GM19239 (cell line): ENCODE measurements at places on chromosomes 11 and 22.

DNA sequence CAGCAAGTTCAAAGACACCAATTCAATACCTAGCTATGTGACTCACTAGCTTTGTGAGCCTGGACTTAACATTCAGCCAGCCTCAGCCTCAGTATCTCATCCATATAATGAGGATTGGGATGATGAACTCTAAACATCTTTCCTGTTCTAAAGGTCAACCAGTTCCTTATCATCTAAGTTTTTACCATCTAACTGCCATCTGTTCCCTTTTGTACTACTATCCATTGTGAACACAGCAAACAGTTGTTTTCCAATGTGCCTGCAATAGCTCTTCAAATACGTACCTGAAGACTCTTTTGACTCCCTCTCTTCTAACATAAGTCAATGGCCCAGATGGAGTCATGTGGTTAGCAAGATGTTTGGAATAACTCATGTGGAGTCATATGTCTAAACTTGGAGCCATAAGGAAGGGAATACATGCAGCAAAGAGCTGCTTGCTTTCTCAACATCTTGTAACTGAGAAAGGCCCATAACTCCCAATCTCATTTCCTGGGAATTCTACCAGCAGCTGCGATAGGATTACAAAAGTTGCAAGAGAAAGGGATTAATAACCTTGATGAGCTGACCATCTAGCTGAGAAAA is 19.4 kb downstream of the SYTL2 start:
- no peak for DNase-seq

- DNase-seq = no peak
Measured at GRCh38 chr11:70005107-70005818, 72.9 kb upstream of the ANO1 start.

DNA sequence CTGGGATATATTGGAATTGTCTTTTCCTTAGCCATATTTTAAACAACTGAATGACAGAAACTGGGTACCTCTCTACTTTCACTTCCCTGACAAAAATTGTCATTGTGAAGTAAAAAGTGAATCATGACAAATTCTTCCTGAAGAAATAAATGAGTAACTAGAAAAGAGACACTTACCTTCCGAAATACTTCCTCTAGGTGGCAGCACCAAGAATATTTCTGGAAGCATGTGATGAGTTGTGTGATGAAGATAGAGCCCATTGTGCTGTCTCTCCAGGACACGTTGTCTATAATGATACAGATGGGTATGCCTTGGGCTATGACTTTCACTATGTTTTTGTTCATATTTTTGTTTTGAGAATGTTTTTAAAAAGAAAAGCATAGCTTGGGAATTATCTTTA is 21.5 kb downstream of the CASP4 start:
- DNase-seq = no peak

DNA sequence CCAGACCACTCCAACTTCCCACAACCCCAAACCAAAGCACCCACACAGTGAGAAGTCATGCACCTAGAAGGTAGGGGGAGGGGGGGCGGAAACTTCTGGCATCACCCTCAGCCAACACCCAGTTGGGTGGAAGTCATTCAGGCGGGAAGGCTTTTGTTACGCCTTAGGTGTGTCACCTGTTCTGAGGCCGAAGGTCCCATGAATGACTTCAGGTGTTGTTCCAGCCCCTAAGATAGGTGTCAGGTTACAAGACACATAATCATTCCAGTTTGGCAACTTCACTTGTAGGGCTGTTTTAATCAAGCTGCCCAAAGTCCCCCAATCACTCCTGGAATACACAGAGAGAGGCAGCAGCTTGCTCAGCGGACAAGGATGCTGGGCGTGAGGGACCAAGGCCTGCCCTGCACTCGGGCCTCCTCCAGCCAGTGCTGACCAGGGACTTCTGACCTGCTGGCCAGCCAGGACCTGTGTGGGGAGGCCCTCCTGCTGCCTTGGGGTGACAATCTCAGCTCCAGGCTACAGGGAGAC is at the start of gene TMPRSS4:
TSS of gene TMPRSS4 (plus strand) at position 325 of the 528 bp plus-strand sequence. CDS start 225 bp downstream, outside the sequence.
- no peak for DNase-seq

- no peak for DNase-seq
Measured at GRCh38 chr11:57597461-57597915, at the start of gene SERPING1. Gene SERPING1 (plus strand): TSS chr11:57597685. CDS start chr11:57598271, 586 bp downstream.

- no peak for DNase-seq
Measured at GRCh38 chr11:80297858-80298632, 857.2 kb upstream of the TENM4 start.

GRCh38 chr22:26981541-26981940 is 324.2 kb downstream of the MIAT start:
- no peak for DNase-seq

DNA sequence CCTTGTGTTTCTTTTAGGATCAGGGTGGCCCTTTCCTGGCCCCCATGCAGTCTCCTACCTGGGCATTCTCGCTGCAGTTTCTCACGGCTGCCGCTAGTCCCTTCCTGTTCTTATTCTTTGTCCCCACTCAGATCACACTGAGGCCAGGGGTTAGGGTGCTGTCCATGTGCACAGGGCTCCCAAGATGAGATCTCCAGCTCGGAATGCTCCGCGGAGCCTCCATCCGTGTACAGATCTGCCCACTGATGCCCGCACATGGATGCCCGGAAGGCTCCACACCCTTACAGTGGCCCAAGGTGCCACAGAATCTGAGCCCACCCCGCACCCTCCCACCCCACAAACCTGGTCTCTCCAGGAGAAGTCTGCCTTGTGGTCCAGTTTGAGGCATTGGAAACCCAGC is 457.3 kb downstream of the TBC1D22A start:
- DNase-seq = no peak

DNA sequence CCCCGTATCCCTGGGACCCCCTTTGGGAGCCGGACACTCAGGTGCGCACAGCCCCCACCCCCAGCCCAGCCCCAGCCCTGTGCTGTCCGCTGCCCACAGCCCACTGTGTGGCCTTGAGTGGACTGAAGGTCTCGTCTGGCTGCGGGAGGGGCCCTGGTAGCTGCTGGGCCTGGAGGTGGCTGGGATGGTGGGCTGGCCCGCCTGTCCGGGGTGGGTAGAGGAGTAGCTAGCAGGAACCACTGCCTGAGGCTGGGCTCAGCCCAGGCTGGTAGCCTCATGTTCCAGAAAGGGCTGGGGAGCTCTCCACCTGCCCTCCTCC is 4.6 kb upstream of the MUC6 start:
- DNase-seq = no peak

GRCh38 chr22:46908641-46909107 is 146.2 kb downstream of the TBC1D22A start:
- no peak for DNase-seq

DNA sequence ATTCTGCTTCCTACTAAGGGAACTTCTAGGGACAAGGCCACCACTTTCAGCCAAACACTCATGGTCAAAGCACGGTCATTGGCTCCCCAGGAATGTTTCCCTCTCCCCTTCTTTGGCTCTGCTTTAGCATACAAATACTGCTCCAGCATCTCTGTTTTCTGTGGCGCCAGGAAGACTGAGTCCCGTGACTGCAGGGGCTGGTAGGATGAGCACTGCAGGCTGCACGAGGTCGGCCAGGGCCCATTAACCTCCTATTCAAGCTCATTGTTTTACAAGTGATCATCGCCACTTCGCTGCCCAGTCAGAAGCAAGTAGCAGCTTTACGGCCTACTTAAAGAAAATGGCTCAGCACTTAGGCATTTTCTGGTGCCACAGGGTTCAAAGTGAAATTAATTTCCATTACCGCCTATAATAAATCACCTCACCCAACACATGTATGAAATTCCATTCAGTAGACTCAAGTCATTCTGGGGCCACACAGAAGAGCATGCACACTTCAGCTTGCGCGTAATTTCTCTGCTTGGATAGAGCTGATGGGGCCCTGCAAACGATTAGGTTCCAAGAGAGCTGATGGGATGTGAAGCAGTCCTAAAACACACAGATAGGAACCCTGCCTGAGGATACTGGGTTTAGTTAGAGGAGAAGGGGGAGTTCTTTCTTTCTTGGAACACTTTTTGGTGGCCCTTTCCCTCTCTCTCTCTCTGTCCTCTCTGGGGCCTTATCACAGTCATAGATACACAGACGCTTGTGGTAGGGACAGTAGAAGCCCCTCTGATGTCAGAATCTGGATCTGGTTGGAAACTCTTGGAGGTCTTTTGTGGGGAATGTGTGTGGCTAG is 173.7 kb downstream of the KIF18A start:
- DNase-seq = no peak

DNA sequence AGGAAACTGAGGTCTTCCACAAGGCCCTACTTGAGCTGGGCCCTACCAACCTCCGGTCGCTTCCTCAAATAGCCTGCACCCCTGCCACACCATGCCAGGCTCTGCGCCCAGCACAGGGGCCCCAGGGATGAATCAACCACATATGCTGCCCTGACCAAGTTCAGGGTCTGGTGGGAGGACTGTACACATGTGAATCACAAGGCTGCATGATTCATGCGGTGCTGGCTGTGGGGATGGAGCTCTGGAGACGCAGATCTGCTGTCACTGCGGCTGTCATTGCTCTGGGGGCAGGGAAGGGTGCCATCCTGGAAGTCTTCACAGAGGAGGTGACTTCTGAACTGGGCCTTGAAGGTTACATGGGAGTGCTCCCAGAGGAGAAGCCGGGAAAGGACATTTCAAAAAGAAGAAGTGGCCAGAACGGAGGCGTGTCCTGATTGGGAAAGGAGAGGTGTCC is 21.5 kb downstream of the CYTH4 start:
- DNase-seq = no peak

GRCh38 chr22:24502541-24502940 is 7.4 kb downstream of the UPB1 start:
- no peak for DNase-seq

DNA sequence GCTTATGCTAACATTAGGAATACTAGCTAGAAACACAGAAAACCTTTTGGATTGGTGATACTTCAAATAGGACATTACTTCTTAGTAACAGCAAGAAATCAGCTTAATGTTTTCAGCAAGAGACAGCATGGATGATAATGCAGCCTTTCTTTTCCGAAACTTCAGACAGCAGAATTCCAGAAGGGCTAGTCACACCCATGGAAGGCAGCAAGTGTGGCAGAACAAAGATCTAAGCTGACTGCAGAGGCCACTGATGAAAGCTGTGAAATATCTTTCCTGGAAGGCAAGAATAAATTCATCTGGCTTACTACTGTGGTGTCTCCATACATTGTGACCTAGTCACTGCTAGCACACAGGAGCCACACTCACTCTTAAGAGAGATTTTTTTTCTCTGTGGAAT is 100.3 kb downstream of the CCDC83 start:
- no peak for DNase-seq

GRCh38 chr11:18463439-18463838 is 7.8 kb downstream of the LDHAL6A start:
- DNase-seq = no peak

DNA sequence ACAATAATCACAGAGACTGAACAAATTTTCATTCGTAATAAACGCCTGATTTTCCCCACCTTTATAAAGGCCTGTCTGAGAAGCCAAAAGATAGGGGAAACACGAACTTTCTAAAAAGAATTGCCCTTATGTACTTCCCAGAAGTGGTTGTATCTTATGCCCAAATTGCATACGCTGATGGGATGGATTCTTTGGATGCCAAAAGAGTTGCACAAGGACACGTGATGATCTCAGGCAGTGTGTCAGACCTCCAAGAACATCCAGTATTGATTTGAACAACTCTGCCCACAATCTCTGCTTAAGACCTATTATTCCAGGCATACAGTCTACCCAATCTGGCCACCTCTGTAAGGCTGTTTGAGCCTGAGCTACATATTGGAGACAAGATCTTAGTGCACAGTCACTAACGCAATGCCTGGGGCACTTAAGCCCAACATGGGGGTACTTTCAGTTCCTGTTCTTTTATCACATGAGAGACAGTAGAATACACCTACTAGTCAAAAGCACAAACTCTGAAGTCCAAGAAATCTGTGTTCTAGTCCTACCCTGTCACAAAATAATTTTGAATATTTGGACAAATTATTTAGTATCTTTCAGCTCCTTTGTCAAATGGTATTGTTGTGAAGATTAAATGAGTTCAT is 38.9 kb downstream of the OR10A6 start:
- DNase-seq = no peak

DNA sequence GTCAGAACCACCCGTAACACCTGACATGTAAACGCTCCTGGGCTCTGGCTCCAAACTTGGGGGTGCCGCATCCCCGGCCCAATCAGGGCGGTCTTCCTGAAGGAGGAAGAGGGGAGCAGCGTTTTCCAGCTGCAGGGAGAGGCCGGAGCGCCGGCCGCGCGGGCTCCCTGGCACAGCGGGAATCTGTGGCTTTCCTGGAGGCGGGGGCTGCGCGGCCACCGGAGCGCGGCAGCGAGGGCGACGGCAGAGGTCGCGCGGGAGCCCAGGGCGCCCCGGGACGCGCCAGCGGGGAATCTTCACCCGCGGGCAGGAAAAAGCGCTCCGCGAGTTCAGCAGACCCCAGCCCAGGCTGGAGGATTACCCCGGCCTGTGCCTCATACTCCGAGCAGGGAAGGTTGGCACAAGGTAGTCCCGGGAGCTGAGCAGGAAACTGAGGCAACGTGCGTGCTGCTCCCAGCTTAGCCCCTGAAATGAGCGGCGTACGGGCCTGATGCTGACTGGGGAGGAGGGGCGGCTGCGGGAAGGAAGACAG is 600 bp upstream of the ESAM start:
- DNase-seq = no peak

GRCh38 chr11:134510233-134511040 is 98.4 kb upstream of the B3GAT1 start:
- DNase-seq = no peak

DNA sequence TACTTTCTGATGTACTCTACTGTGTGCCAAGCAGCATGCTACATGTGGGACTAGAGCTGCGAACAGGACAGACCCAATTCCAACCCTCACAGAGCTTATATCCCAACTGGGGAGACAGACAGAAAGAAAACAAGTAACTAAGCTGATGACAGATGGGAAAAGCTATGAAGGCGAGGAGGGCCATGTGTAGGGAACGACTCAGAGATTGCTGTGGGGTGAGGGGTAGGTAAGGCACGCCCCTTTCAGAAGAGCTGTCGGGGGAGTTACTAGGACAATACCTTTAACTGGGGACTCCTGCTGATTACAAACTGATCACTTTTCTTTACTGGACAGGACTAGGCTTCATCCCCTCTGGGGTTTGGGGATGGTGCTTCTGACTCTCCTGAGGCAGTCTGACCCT is 48.9 kb downstream of the ST3GAL4 start:
- no peak for DNase-seq

GRCh38 chr11:31780480-31780971 is 30.6 kb downstream of the PAX6 start:
- no peak for DNase-seq

GRCh38 chr11:63901660-63902059 is 15.3 kb downstream of the RCOR2 start:
- DNase-seq = no peak
